ENCODE measurements at places on chromosomes 16 and 17.

DNA sequence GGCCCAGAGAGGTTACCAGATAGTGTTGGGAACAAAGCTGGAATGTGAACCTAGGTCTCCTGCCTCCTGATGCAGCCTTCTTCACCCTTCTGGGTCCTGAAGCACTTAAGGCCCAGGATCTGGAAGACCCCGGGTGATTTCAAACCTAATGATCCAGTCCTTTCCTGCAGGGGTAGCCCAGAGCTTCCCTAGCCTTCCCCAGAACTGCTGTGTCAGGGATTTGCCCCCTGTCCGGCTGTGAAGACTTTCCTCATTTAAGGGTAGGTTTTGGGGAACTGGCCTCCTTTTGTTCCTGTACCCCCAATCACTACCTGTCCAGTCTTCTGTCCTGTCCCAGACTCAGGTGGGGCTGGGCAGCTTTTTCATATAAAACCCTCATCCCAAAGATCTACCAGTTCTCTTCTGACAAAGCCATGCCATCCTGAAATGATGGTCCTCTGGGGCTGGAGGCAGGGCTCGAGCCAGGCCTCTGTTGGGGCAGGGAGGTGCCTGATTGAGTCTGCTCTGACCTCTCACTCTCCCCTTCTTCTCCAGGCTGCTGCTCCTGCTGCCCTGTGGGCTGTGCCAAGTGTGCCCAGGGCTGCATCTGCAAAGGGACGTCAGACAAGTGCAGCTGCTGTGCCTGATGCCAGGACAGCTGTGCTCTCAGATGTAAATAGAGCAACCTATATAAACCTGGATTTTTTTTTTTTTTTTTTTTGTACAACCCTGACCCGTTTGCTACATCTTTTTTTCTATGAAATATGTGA, 1.3 kb downstream of the MT1X start:
- DNase-seq = no peak

GRCh38 chr17:43092901-43093300, 32.3 kb downstream of the BRCA1 start:
- DNase-seq = no peak

- no peak for DNase-seq
These were observed 28.2 kb downstream of the TNFRSF13B start for GRCh38 chr17:16943541-16944333.

DNA sequence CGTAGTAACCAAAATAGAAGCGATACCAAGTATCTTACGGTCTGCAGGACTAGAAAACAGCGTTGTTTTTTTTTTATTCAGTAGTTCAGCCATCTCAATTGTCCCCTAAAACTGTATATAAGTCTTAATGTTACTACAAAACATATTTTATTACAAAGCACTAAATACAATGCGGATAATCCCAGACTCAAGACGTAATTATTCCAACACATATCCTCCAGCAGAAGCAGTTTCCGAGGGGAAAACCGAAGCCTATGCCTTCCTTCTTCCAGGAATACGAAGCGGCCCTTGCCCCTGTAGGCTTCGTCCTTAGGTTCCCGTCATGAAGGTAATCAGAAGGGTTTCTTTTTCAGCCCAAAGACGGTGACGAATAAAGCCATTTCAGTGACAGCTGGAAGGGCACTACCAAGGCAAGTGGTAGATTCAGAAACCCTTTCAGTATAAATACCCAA, 2.3 kb downstream of the TMEM107 start:
- no peak for DNase-seq

DNA sequence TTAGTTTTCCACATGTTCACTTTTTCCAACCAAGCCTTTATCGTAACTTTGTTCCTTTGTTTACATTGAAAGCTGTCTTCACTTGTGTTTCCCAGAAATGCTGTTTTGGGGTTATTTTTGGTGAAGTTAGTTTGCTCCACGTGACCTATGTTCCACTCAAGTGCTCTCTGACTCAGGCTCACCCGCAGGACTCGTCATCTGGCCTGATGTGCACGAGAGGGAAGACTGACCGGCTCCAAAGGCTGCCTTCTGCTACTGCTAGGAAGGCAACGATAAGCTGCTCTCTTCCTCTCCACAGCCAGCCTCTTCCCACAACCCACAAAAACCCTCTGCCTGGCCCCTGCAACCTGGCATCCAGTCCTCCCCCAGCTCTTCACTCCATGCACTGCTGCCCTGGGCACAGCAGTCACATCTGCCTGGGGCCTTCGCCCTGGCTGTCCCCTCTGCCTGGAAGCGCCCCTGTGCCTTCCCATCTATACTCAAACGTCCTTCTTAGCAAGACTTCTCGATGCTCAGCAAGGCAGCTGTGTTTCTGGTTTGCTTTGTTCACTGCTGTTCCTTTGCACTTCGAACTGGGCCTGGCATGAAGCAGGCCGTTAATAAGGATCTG, 28.0 kb downstream of the ZCCHC14 start:
- DNase-seq = no peak

DNA sequence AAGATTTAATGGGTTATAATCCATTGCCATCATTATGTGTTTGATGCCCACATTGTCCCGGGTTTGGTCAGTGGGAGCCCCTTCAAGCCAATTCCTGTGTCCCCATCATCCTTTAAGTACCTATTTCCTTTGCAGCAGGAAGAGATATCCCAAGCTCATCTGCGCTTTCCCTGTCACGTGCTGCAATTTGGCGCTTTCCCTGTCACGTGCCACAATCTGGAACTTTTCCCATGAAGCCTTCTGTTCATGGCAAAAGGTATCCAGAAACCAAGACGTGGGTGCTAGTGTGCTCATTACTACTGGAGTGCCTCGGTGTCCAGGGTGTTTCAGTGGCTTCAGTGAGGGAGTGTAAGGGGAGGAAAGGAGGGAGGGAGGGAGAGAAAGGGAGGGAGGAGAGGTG, 168.5 kb downstream of the NPIPB11 start:
- DNase-seq = no peak

DNA sequence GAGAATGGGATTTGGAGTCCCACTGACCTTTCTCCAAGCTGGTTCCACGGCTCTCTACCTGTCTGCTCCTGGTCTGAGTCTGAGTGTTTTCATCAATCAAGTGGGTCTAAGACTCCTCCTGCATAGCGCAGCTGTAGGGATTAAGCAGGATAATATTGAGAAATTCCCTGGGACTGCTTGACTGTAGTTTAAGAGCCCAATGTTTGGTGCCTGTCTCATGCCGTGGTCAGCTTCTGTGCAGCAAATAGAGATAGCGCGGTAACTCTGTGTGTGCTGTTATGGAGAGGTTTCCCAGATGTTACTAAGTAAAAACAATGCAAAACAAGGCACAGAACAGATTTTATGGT, 21.4 kb downstream of the RPTOR start:
- no peak for DNase-seq

GRCh38 chr17:40348136-40348504, 16.4 kb downstream of the GJD3 start:
- no peak for DNase-seq

- no peak for DNase-seq
These were observed 15.7 kb upstream of the DHX8 start for GRCh38 chr17:43467981-43468581.

GRCh38 chr17:38967290-38967738, at the start of gene FBXO47:
FBXO47 (minus strand) TSS chr17:38967403; CDS start chr17:38963025, 4,378 bp downstream.
- no peak for DNase-seq

All from cortex of kidney (tissue), 1 donor.